ENCODE measurements at places on chromosomes 6 and 20.

GRCh38 chr20:50499938-50500337, 10.2 kb upstream of the PTPN1 start:
- DNase-seq, result no peak

DNA sequence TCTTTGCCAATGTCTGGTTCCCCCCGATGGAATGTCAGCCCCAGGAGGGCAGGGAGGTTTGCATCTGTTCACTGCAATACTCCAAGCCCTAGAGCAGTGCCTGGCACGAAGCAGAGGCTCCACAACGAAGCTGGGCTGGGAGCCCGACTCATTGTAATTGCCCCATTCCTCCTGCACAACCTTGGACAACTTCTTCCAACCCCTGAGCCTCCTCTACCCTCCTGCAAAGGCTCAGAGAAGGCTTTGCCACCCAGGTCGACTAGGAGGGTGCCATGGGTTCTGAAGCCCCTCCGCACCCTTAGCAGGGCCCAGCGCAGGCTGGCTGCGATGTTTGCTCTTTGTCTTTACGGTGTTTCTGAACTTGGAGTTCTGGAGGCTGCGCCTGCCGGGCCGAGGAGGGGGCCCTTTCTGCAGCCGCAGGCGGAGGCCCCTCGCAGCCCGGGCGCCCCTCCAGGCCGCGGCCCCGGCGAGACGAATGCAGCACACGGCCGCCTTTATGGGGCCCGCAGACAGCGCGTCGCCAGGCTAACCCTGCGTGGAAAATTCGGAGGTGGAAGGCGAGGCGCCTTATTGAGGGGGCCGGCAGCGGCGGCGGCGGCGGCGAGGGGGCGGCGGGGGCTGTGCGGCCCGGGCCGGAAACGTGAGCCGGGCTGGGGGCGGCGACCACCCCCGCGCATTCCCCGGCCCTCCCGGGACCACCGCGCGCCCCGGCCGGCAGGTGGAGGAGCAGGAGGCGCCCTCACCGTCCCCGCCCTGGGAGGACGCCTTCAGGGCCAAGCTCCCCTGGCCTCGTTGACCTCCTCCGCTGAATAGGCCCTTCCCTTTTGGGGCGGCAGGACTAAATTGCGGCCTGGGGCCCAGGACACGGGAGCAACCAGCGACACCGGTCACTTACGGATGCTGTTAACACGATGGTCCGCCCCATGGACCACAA, 27.0 kb downstream of the SNAI1 start:
- no peak for DNase-seq

DNA sequence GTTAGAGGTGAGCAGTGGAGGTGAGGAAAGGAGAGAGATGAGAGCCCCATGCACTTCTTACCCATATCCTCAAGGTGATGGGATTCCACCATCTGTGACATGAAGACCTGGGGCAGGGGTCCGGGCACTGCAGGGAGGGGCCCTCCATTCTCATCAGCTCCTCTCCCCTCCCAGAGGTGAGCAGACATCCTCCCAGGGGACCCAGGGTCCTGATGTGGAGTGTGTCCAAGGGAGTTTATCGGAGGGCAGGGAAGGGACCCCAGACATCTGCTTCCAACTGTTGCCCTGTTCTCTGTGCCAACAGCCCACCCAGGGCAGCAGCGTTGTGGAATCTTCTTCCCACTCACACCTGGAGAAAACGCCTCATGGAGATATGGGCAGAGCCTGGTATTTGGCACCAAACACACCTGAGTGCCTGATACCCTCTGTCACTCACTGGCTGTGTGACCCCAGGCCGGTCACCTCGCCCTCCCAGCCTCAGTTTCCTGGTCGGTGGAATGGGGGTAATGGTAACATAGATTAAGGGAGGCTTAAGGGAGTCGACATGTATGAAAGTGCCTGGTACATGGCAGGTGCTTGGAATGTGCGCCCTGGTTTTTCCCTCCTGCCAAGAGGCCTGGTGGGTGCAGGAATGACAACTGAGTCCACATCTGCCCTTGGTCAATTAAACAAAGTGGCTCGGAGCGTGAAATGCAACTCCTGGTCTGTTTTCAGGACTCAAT, 227.9 kb downstream of the PREX1 start:
- DNase-seq, result no peak

DNA sequence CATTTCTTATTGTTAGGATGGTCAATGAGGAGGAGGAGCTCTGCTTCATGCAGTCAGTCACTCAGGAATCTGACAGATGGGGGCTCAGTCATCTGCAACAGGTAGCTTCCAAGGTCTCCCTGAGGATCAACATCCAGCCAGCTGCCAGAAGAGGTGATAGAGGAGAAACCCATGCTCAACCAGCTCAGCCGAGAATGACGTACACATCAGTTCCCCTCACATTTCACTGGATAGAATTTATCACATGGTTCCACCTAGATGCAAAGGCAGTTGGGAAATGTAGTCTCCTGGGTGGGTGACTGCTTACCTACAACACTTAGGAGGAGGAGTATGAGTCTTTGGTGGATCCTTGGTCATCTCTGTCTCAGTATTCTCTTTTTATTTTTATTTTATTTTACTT, 144.5 kb downstream of the CEBPB start:
- no peak for DNase-seq

- DNase-seq, result no peak
Measured at GRCh38 chr6:27865850-27866356, 46.3 kb downstream of the OR2B2 start.

All from fibroblast of pulmonary artery (primary cell).